ENCODE measurements at places on chromosomes 4 and X. TPM values are rescaled to one million over a fixed set of nuclear protein-coding genes. Genes with fewer than 3 reads are reported as not detected.

- DNase-seq, result no peak
Measured at GRCh38 chrX:5807181-5807580, 421.5 kb downstream of the NLGN4X start.

DNA sequence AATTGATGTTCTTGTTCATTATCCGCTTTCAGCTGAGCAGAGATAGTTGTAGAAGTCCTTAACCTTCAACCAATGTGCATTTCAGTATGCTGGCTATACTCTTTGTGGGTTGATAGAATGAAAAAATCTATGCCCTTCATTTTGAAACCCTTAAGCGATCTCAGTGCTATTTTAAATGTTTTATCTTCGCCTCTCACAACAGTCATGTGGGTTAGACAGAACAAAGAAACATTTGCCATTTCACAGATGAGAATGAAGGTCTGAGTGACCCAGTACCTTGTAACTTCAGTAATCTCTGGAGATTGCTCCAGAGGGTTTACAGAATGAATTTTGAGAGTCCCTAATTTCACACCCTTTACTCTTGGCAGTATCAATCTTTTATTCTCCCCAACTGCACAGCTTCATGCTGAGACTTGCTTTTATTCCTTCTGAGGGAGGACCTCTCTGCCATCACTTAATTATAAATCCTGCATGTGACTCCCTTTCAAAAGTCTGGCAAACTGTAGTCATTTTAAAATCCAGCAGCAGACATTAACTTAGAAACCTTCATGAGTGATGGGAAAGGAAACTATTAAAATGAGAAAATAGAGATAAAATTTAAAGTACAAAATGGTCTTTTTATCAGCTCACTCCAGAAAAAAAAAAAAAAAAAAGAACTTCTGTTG is 921.5 kb downstream of the RAB28 start:
- DNase-seq, result no peak

- DNase-seq, result no peak
Measured at GRCh38 chr4:25378437-25378743, 1.3 kb downstream of the ANAPC4 start.

GRCh38 chr4:84647312-84647884 is 64.5 kb downstream of the CDS1 start:
- DNase-seq, result no peak

- DNase-seq, result no peak
Measured at GRCh38 chrX:10001496-10001895, 34.3 kb downstream of the CLDN34 start.

DNA sequence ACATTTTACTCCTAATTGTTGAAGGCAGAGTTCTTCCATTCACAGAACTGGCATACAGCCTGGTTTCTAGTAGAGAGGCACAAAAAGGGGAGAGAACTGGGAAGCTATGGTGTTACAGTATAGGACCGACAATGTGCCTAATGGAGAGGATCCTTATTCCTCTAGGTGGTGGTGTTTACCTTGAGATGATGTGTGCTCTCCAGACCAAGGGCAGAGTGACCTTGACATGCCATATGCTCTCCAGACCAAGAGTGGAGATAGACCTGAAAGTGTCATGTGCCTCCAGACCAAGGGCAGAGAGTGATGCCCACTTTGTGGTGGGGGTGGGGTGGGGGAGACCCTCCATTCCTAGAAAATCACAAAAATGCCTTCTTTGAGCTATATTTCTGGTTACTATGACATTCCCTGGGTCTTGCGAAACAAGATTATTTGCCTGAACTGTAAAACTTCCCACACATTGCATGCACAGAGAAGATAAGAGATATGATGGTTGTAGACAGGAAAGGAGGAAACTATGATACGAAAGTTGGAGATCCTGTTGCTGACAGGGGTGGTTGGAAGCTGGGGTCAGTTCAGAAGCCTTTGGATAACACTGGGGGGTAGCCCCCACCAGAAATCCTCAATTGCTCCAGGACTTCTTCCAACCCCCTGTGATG is 119.7 kb downstream of the TEX13C start:
- no peak for DNase-seq

GRCh38 chr4:151143162-151143561 is 43.7 kb downstream of the RPS3A start:
- DNase-seq, result no peak

- no peak for DNase-seq
Measured at GRCh38 chr4:184657144-184657543, 7.6 kb downstream of the PRIMPOL start.

DNA sequence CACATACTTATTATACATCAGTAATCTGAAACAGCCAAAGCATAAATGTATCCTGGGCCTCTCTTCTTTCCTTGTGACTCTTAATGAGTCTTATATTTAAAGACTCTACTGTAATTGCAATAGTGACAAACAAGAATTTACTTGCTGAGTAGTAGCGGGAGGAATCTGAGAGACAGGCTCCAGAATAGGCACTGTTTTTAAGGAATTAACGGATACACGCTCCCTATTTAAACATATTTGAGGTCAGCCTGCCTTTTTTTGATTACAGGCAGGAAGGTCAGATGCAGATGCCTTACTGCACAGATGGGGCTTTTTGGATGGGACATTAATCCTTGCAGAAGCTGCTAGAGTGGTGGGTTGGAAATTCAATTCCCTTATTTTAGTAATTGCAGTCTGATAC is 196.3 kb upstream of the ANXA3 start:
- no peak for DNase-seq

DNA sequence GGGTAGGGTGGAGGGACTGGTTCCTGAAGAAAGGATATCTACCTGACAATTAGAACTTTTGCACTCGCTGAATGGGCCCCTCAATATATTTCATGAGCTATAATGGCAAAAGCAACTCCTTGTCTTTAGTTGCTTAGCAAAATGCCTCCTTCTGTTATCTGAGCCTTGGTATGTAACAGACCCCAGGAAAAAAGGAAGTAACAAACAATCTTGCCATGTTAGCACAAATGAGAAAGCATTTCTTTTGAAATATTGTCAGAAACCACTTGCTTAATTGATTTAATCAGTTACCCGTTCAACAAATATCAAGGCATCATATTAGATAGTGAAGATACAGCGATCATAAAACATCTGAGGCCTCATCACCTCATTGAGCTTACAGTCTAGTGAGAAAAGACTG is 74.6 kb upstream of the MAGEA10 start:
- no peak for DNase-seq

- no peak for DNase-seq
Measured at GRCh38 chrX:125378205-125378604, 58.5 kb downstream of the TEX13C start.

DNA sequence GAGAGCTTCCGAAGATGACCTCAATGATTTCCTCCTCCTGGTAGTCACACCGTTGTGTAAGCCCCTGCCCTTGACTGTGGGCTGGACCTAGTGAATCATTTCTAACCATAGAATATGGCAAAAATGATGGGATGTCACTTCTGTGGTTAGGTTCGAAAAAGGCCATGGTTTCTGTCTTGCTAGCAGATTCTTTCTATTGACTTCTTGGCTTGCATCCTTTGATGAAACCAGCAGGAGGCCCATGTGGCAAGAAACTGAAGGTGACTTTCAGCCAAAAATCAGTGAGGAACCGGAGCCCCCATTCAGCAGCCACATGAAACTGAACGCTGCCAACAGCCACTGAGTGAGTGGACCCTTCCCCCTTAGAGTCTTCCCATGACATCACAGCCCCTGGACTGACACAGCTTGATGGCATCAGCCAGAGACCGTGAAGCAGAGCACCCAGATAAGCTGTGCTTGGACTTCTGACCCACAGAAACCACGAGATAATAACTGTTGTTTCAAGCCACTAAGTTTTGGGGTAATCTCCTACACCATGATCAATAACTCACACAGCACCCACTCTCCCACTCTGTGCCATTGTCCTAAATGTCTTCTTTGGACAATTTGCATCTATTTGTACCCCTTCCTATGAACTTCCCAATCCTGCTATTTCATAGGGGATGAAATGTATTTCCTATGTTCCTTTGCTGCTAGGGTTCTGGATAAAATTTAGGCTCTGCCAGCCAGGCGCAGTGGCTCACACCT is 148.0 kb upstream of the STX18 start:
- no peak for DNase-seq

GRCh38 chr4:114815760-114816159 is 217.2 kb downstream of the UGT8 start:
- DNase-seq, result no peak

GRCh38 chrX:83916525-83916924 is 55.6 kb downstream of the CYLC1 start:
- no peak for DNase-seq

DNA sequence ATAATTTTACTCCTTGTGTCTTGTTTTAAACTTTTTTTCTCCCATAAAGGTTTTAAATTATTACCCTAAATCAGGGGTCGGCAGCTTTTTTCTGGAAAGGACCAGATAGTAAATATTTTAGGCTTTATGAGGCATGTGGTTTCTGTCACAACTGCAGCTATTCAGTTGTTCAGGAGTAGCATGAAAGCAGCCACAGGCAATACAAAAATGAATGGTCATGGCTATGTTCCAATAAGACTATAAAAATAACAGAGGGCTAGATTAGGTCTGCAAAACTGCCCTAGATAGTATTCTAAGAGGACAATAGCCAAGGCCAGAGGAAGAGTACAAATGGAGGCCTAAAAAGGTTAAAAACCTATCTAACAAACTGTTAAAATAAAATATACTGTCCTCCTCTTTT is 24.6 kb downstream of the HERC5 start:
- no peak for DNase-seq

DNA sequence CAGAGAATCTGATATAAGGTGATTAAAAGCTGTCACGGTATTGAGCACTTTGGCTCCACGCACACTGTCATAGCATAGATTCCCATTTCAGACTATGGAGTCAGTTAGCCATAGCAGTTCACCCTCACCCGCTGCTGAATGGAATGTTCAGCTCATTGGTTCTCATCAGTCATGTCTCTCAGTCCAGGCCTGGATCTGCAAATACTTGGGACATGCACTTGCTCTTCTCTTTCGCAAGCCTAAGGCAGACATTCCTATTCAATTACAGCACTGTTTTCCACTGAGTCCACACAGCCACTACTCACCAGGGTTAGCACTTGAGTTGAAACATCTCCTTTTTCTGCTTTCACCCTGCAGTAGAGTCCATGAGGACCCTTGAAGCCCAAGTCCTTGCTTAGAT is 30.6 kb upstream of the SCML1 start:
- no peak for DNase-seq

GRCh38 chrX:71928856-71929255 is 18.2 kb downstream of the NHSL2 start:
- no peak for DNase-seq

- DNase-seq, result peak; percentile 100
Measured at GRCh38 chr4:101347557-101348366, 436 bp upstream of the PPP3CA start.

- peak; percentile 30 for DNase-seq
Measured at GRCh38 chrX:10172877-10173276, 16.1 kb downstream of the CLCN4 start.

DNA sequence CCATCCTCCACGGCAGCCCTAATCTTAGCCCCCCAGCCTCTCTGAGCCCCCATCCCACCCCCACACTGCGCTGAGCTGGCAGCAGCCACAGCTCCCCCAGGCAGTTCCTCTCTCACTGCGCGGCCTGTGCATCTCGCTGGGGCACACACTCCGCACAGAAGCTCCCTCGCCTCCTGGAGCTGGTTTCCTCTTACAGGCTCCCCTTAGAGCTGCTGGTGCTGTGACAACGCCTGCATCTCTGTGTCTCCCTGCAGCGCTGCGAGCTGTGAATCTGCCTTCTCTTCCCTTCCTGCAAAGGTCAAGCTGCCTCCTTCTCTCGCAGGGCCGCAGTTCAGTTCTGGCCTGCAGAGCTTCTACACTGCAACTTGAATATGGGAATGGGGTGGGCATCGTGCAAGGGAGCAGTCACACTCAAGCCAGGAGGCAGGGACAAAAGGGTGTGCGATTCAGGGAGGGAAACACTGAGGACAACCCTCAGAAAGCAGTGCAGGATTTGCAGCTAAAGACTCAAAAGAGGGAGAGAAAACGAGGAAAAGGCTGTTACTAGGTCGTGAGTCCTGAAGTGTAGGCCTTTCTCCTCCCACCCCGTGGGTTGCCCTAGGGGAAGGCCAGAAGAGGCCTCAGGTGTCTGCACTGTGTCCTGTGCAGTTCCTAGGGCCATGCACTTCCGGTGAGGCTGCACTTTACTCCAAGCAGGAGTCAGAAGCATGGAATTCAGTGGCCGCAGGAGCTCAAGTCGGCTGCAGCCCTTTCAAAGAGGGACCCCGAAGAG is 87.0 kb downstream of the BCOR start:
- DNase-seq, result no peak

DNA sequence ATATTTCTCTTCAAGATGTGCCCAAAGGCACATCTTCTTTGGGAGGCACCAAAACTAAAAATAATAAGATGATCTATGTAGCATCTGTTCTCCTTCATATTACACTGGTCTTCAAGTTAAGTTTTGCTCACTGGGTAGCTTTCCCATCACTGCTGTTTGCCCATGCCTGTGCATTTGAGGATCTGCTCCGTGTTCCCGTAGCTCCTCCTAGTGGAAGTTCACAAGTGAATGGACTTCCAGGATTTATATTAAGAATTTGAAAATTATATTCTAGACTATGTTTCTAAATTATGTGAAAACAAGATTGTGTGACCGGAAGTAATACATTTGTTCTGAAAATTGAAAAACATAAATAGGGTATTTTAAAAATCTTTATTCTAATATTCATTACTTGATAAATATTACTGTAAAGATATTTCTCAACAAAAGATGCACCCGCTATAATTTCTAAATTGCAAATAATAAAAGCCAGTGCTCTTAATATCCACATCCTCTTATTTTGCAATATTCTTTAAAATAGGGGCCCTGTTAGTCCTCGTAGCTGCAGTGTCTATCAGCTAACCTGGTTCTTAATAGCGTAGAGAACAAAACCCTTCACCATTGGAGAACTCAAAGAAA is 147.7 kb downstream of the RBM46 start:
- no peak for DNase-seq

DNA sequence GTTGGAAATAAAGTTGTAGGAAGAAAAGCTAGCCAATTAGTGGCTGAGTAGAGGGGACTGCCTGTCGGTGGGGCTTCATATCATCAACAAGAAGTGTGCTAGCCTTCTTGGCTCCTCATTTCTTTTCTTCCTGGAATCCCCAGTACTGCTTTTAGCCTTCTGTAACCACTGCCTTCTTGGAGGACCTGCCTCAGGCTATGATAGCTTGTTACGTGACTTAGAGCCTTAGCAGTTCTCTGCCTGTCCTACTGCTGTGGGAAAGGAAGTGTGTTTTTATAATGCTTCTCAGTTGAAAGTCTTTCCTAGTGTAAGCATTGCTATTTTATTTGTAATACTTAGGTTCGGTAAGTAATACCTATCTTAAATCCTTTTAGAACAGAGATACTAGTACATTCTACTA is 61.9 kb downstream of the LARP1B start:
- DNase-seq, result no peak

Gene OTUD6A
- not detected for total RNA-seq

Gene IL15
- total RNA-seq, result 5.1 TPM

Gene SMR3B
- total RNA-seq, result not detected

Gene NUDT11
- 0.58 TPM for total RNA-seq

Gene G6PD
- 110 TPM for total RNA-seq

Gene YIPF7
- not detected for total RNA-seq

Gene CLCN4
- 2.6 TPM for total RNA-seq

Gene SLC38A5
- total RNA-seq, result 4.4 TPM

Gene CD99L2
- 68.3 TPM for total RNA-seq

Gene HSFX3
- not detected for total RNA-seq

Gene C4orf50
- not detected for total RNA-seq

Gene ART3
- not detected for total RNA-seq

Gene SSX2B
- total RNA-seq, result not detected

Gene NLRP2B
- total RNA-seq, result not detected

Gene SRPK3
- total RNA-seq, result 0.74 TPM

Data from mesenteric fat pad (tissue), 1 donor.